ENCODE measurements at places on chromosomes 12 and 14.
A peak's percentile ranks its signal among the peaks of the same experiment; 100 is the strongest.

DNA sequence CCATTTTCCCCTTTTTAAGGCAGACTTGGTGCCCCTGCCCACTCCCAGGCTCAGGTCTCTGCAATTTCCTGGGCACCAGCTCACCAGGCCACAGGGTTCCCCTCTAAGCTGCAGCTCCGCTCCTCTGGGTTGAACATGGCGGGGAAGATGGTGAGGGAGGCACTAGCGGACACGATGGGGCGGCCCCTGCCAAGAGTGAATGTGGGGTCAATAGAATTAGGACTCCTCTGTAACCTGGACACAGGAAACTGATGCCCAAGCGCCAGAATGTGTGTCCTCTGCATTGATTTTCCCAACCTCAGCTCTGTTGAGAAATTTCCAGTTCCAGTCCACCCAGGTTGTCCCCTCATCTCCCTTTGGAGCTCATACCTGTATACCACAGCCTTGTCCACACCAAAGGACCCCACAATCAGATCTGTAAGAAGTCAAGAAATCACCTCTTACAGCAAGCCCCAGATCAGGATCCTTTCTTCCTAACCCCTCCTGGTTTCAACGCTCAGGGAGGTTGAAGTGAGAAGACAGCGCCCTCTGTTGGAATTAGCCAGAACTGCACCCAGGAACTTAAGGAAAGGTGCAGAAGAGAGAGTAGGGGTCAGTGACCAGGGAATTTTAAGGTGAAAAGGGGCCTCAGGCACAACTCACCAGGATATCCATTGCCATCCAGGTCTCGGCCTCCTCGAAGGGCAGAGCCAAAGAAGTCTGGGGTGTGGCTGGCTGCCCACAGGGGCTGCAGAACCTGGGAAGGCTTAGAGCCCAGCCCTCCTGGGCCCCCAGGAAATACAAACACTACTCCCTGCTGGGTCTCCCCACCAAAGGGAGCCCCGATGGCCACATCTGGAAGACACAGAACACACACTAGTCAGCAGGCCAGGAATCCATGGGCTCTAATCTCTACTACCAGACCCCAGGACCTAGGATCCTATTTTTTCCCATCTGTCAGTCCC, 14.7 kb downstream of the ITGA5 start:
- DNase-seq = no peak

DNA sequence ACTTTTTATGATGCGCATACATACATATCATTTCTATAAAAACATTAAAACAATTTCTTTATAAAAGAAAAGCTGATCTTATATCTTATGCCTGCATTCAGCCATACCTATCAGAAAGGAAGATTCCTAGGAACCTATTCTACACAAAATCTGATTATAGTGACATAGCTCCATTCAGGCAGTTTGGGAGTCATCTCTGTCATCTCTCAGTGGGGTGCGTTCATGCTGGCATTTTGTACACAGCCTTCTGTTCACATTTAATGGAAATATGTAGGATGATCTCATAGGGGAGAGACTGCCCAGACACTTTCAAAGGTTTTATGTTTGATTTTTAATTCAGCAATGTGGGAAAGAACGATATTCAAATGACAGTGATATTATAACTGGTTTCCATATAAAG, 52.9 kb downstream of the ATL1 start:
- DNase-seq = no peak

DNA sequence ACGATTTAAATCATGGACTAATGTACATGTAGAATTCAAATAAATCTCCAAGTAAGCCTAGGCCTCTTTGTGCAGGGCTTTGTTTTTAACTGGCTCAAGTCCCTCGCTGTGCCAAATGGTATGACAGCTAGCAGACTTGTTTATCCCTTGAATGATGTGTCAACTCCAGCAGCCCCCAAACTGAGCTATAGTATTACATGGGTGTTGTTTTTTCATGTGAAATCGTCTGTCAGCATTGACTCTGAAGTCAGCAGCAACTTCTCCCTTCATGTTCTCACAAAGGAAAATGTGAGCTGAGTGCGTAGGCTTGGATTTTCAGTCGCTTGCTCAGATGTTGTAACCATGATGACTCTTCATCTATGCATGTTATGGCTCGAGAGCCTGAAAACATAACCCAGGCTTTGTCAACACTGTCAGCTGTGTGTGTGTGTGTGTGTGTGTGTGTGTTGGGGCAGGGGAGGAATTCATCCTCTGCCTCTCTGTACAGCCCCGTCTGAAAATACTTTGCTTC, 73.3 kb downstream of the PTHLH start:
- peak; percentile 95 for DNase-seq

DNA sequence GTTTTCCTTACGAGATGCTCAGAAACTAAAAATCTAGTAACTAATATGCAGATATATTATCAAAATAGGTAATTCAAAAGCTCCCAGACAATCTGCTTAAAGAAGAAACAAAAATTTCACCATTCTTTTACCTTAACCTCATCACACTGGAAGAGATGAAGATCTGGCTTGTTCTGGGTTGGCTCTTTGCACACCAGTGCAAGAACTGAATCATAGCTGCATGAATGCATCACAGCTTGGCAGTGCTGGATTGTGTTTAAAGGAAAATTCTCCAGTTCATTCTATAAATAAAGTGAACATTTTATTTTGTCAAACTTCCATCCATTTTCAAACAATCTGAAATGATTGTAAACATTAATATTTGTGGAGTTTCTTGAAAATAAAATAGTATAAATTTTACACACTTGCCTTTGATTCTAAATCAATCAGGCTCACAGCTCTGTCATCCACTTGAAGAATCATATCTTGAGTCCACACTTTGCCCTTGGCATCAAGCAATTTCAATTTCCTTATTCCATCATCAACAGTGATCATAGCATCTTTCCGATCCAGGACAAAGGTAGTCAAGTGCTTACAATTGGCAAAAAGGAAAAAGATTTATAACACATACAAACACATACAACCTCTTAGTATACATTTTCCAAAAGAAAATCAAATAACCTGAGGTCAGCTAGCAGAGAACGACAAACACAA, 119.8 kb downstream of the EPS8 start:
- no peak for DNase-seq

- no peak for DNase-seq
These were observed 11.7 kb upstream of the RAB3IP start for GRCh38 chr12:69726922-69727321.

GRCh38 chr14:99636487-99636886, 8.4 kb upstream of the HHIPL1 start:
- DNase-seq = no peak

DNA sequence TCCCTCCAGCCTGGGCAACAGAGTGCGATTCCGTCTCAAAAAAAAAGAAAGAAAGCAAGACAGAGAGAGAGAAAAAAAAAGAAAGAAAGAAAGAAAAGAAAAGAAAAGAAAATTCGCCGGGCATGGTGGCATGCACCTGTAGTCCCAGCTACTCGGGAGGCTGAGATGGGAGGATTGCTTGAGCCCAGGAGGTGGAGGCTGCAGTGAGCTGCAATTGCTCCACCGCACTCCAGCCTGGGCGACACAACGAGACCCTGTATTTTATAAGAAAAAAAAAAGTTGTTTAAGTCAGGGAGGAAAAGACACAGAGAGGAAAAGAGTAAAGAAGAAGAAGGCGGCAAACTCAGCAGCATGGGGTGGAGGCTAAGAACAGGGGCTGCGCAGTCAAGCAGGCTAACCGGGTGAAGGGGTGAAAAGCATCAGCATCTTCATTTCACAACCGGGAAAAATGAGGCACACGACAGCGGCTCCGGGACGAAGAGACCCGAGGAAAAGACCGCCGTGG, 557 bp upstream of the FICD start:
- DNase-seq = no peak

- DNase-seq = no peak
These were observed 8.8 kb downstream of the SERPINA4 start for GRCh38 chr14:94570002-94570400.

DNA sequence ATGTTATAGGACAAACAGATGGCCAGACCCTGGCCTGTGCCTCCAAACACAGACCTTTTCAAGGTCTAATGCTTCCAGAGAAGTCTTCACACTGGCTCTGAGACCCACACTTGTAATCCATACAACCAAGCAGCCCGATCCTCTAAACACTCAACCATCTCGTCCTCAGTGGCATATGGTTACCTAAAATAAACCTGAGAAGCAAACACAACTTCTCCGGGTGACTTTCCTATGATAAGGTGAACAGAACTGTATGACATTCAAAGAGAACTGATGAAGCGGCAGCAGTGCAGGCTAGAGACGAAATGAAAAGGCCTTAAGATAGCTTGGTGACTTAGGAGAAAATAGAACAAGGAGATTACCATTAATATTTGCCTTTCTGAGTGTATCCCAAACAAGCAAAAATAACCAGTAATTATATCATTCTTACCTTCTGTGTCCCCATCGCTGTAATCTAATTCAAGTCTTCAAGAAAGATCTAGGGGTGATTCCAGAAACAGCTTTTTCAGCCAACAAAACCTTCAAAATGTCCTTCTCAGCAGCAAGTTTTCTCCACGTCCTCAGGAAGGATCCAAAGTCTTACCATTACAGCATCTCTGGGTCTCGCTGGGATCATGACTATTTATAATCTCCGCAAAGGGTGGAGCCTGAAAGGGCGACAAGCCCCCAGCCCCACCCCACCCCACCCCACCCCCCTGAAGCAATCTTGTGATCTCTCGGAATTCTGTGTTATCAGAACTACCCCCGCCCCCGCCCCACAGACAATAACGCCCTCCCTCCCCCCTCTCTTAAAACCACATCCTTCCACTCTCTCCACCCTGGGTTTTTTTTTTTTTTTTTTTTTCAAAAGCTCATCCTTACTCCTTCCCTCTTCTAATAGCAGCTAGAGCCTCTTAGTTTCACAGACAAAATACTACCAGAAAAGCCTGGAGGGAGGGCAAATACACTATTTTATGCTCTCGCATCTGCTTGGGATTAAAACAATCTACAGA, at the start of gene SLC2A3:
Gene SLC2A3 (minus strand): TSS at position 598 of the 992 bp plus-strand sequence. CDS start 153 bp downstream, at position 445.
- peak; percentile 90 for DNase-seq

- DNase-seq = no peak
These were observed 241.4 kb downstream of the NUAK1 start for GRCh38 chr12:105897311-105897725.

DNA sequence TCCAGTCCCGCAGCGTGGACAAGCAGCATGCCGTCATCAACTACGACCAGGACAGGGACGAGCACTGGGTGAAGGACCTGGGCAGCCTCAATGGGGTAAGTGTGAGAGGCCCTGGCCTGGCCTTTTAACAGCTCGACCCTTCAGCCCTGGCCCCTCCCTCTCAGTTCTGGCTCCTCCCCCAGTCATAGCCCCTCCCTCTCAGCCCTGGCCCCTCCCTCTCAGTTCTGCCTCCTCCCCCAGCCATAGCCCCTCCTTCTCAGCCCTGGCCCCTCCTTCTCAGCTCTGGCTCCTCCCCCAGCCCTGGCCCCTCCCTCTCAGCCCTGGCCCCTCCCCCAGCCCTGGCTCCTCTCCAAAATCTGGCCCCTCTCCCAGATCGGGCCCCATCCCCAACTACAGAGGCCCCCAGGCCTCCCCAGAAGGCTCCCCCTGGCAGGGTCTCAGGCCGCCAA, 11.2 kb downstream of the CEP170B start:
- no peak for DNase-seq

DNA sequence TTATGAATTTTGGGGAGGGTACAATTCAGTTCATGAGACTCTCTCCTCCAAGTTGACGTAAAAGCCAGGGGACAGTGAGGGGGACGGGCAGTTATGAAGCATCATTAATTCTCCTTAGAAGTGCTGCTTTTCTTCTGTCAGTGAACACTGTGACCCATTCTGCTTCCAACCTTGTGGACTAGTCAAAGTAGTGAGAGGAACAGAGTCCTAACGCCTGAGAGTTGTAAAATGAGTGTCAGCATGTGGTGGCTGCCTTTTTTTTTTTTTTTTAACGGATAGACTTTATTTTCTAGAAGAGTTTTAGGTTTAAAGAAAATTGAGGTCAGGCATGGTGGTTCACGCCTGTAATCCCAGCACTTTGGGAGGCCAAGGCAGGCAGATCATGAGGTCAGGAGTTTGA, 15.5 kb downstream of the RESF1 start:
- DNase-seq = no peak

DNA sequence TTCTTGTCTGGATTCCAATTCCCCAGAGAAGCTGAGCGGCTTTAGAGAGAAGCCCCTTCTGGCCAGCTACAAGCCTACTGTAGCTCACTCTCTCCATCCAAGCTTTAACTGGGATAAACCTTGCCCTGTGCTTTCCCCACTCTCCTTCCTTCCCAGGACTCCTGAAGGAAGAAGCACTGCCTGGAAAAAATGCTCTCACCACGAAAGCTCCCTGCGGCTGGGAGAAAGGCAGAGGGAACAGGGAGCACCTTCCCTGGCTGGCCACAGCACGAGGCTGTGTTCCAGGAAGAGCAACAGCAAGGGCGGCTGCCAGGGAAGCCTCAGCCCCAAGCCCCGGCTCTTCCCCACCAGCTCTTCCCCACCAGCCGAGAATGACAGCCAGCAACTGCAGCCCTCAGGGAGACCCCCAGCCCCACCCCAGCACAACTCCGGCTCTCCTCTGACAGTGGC, 40.8 kb upstream of the PNMA1 start:
- peak; percentile 43 for DNase-seq

DNA sequence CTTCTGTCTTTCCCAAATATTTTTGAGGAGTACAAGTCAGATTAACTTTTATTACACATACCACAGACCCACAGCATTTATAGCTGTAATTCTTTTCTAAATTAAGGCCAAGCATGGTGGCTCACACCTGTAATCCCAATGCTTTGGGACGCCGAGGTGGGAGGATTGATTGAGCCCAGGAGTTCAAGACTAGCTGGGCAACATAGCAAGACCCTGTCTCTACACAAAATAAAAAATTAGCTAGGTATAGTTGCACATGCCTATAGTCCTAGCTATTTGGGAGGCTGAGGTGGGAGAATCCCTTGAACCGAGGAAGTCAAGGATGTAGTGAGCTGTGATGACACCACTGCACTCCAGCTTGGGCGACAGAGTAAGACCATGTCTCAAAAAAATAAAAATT, 7.0 kb downstream of the DUSP16 start:
- no peak for DNase-seq

DNA sequence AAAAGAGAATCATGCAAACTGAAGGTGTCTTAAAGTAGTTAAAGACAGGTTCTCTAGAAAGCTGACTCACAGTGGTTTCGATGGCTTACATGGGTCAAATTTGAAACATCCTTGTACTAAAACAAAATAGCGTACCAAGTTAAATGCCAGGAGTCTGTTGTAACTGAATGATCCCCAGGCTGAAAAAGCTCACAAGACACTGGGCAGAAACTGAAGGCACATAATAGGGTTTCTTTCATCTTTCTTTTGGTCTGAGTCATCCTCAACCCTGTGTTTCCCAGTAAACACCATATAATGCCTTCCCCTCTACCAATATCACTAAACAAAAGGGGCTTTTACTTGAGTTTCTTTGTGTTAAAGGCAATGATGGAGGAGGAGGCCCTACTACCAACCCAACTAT, 12.8 kb downstream of the ZFYVE1 start:
- no peak for DNase-seq

All from stromal cell of bone marrow (primary cell).